ENCODE measurements at places on chromosomes 5 and 9.
A peak's percentile ranks its signal among the peaks of the same experiment; 100 is the strongest.

GRCh38 chr5:173715607-173716006 is 99.2 kb upstream of the BOD1 start:
- DNase-seq = no peak

DNA sequence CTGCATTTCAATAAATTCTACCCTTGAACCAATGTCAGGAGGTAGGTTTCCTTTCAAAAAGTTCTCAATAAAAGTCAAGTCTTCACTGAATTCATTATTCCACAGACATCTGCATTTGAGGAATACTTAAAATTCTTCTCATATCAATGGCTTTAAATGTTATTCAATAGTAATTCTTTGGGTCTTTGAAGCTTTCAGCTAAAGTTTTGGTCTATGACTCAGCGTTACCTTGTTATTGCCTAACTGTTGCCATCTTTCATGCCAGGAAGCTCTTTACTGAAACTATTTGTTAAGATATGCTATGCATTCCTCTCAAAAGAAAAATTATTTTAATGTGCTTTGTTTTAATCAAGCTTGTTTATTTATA is 170.5 kb downstream of the NNT start:
- DNase-seq = no peak

GRCh38 chr5:131530706-131531331 is 104.2 kb downstream of the RAPGEF6 start:
- DNase-seq = no peak

DNA sequence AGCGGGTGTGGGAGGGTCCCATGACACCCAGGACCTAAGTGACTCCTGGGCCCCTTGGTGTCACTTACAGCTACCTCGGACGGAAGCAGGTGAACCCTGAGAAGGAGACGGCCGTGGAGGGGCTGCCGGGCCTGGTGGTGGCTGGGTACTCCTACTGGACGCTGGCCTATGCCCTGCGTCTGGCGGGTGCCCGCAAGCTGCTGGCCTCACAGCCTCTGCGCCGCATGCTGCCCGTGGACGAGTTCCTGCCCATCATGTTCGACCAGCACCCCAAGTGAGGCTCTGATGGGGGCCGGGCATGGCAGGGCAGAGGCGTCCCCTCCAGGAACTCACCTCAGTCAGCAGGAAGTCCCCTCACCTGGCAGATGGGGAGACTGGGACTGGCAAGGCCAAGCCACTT is 13.7 kb downstream of the CERCAM start:
- DNase-seq = no peak

DNA sequence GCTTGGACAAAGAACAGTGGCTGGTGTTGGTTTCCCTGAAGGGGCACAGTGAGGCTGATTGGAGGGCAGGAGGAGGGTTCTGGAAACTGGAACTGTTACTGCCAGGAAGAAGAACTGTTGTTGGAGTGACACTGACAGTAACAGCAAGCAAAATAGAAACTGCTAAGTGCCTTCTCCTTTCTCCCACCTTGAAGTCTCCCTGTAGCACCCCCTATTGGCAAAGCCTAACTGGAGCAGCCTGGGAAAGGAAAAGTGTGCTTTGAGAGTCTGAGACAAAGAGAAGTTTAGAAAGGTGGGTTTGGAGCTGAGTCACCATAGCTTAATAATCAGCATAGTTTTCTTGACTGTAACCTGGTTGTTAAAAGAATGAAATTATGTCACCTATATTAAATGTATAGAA is 2.5 kb upstream of the TMEM174 start:
- no peak for DNase-seq

- DNase-seq = no peak
These were observed 353.5 kb downstream of the FBXL17 start for GRCh38 chr5:108028412-108028811.

GRCh38 chr5:1558944-1559343 is 35.2 kb upstream of the LPCAT1 start:
- DNase-seq = no peak

DNA sequence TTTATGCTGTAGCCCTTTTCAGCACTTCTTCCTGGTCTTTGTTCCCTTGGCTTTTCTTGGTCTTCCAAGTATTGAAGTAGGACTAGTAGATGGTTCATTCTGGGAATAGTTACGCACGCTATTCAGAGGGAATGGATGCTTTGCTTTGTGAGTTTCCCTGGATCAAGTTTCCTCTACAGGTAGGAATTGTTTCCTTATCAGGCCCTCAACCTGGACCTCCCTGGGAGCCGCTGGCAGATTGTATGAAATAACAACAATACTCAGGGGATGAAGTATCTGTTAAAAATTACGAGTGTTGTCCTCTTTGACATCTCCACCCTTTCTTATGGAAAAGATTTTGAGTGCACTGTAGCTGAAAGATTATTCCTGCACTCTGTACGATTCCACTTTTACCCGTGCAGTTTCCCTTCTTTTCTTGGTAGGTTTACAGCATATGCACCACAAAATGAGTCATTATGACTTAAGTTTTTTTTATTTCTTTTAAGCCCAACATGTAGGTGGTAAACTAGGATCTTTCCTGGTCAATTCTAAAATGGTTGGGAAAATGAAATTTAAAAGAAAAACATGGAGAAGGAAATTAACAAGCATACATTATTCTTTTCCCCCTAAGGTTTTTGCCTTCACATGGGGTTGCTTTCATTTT is 57.9 kb downstream of the ARHGAP26 start:
- no peak for DNase-seq

DNA sequence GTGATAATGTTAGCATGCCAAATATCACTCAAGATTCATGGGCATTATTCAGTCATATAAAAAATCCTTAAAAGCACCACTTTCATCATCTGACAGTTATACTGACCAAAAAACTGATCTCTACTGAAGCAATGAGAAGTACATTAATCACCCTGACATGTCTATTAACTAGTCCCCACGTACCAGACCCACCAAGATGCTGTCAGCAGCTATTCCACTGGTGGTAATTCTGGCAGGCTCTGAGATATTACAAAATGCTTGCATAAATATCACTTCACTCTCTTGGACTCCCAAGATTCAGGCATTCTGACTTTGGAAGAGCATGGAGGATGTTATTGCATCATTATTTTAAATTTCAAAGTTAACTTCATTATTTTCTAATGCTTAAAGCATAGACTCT is 717.0 kb downstream of the DNAH5 start:
- no peak for DNase-seq

DNA sequence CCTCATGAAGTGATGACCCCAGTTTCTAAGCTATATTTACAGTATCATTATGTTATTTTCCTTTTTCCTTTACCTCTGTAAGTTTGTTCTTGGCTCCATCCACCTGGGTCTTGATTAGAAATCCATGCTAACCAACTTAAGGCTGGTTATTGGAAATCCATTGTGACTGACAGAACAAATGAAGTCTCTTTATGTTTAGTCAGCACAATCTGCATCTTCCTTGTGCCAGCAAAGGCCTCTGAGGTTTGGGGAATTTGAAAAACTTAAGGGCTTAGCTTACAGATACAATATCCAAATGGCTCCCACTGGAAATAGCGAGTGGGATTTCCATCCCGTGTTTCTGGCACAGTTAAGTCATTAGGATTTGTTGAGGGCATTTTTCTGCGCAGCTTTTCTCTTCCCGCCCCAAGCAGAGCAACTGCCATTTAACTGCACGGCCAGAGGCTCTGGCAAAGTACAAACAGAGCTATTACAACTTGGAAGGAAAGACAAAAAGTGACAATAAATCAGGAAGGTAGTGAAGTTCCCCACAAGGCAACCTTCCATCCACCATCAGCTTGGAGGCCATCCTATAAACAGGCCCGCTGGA is 64.2 kb downstream of the DCP2 start:
- DNase-seq = no peak

- no peak for DNase-seq
These were observed 109.6 kb downstream of the BAAT start for GRCh38 chr9:101274971-101275768.

- no peak for DNase-seq
These were observed 26.2 kb downstream of the SHB start for GRCh38 chr9:38042626-38043357.

DNA sequence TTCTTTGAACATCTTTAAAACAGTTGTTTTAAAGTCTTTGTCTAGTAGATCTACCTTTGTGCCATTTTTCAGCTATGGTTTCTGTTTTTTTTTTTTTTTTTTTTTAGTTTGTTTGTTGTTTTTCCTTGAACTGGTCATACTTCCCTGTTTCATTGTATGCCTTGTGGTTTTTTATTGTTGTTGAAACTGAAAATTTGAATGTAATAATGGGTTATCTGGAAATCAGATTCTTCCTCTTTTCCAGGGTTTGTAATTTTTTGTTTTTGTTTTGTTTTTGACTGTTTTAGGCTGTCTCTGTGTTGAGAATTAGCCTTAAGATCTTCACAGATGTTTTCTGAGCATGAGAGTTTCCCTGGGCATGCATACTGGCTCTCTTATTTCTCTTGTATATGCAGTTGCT is 269.6 kb upstream of the DAP start:
- DNase-seq = no peak

- no peak for DNase-seq
These were observed 578.4 kb downstream of the CCDC171 start for GRCh38 chr9:16131264-16131663.

- DNase-seq = no peak
These were observed 40.8 kb upstream of the GNPDA1 start for GRCh38 chr5:142053426-142054151.

DNA sequence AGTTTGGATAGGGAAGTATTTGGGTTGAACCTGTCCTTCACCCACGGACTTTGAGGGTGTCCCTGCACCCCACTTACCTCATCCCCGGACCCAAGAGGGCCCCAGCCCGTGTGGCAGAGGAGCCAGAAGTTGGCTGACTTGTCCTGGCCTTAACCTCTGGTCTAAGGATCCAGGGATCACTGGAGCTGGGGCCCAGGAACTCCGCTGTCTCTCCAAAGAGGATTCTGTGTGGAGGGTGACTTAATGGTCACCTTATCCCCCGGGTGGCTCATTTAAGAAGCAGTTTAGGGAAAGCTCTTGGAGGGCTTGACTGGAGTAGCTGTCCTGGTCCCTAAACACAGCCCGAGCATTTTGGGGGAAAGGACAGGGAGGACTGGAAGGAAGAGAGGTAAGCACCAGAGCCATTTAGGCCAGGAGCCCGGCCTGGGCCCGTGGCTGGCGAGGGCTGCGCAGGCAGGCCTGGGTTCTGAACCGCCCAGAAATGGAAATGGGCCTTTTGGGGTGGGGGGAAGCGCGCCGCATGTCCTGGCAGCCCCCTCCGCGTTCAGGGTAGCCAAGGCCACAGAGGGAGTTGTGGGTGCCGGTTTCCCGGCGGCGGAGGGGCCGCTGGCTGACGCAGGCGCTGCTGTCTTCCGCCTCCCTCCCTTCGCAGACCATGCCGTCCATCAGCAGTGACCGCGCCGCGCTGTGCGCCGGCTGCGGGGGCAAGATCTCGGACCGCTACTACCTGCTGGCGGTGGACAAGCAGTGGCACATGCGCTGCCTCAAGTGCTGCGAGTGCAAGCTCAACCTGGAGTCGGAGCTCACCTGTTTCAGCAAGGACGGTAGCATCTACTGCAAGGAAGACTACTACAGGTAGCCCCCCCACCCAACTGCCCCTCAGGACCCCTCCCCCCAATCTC is 2.0 kb downstream of the LHX2 start:
- DNase-seq = no peak

GRCh38 chr9:101711330-101711941 is 27.0 kb downstream of the GRIN3A start:
- peak; percentile 3 for DNase-seq

GRCh38 chr5:74767579-74767913 is 497 bp downstream of the NSA2 start:
- DNase-seq = no peak

DNA sequence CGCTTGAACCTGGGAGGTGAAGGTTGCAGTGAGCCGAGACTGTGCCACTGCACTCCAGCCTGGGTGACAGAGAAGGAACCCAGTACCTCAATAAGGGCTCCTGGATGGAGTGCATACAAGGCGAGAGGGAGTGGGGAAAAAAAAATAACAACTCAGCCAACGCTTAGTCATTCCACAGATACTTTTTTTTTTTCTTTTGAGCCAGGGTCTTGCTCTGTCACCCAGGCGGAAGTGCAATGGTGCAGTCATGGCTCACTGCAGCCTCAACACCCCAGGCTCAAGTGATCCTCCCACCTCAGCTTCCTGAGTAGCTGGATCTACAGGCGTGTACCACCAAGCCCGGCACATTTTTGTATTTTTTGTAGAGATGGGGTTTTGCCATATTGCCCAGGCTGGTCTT is 59.5 kb upstream of the GGTA1 start:
- peak; percentile 80 for DNase-seq

GRCh38 chr5:132176521-132176945 is 51.1 kb downstream of the P4HA2 start:
- DNase-seq = no peak

DNA sequence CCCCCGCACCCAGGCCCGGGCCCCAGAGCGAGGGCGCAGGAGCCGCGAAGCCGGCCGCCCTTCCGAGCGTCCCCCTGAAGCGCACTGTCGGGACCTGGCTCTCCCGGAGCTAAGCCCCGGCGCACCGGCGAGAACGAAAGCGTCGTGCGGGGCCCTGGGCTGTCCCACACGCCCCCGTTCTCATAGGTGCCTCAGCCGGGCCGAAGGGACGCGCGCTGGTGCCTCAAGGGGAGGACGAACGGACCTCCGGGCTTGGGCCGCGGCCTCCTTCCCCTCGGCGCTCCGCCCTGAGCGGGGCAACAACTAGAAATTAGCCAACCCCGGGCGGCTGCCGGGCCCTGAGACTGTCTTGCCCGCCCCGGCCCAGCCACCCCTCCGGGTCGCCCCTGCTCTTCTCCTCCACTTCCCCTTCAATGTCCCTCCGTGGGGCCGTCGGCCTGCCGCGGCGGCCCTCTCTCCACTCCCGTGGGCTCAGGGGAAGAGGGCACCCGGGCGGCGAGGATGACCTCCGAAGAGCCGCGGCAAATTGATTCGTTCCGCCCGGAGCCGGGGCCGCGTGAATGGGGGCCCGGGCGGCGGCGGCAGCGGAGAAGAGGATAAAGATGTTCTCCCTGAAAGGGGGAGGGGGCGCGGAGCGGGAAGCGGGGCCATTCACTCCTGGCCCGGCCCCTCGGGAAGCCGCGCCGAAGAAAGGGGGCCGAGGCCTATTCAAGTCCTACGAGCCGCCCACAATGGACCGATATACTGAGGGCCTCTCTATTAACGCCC is 3.5 kb upstream of the PRDM12 start:
- no peak for DNase-seq

- no peak for DNase-seq
These were observed 12.2 kb downstream of the SECISBP2 start for GRCh38 chr9:89330513-89330912.

- DNase-seq = no peak
These were observed 453.3 kb downstream of the BNC2 start for GRCh38 chr9:16417161-16417560.

DNA sequence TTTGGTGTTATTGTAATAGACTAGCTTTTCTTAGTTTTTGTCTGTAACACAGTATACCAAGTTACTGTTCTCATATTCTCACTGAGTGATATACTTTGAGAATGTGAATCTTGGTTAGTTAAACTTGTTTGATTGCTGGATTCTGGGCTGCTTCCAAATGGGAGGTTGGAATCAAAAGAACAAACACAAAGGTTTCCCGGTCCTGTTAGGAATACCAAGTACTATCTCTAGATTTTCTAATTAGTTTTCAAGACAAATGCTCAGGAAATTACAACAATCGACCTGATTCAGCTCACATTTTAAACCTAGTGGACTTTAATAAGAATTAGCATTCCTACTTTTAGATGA is 244.3 kb downstream of the CSNK1G3 start:
- DNase-seq = no peak

GRCh38 chr9:133667759-133668450 is 31.7 kb downstream of the DBH start:
- DNase-seq = no peak
